Thyroid gland (tissue), 4 donors: ENCODE measurements at places on chromosomes 4 and X. TPM values are rescaled to one million over a fixed set of nuclear protein-coding genes. Genes with fewer than 3 reads are reported as not detected.

DNA sequence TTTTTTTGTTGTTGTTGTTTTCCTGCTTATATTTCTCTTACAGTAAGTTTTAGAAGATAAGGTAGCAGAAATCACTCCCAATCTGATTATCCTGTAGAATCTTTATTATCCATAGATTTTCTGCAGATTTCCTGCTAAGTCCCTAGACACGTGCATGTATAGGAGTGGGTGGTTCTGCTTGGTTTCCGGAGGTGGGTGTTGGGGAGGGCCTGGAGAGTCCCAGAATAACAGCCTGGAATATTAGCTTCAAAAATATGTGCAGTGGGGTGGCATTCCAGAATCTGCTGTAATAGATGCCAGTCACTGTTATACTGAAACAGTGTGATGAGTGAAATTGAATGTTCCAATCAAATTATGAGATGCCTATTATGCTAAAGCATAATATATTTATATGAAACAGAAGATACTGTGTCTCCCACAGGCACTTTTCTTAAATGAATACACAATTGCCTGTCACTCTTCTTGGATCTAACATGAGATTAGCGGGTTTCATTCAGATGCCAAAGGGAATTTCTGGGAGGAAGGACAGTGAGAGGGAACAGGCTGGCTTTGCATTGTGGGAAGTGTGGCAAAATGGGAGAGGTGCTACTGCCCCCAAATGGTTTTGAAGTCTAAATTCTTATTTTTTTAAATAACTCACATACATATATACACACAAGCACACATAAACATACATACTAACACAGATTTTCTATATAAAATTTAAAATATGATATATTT, 37.6 kb downstream of the C4orf50 start:
- no peak for DNase-seq

DNA sequence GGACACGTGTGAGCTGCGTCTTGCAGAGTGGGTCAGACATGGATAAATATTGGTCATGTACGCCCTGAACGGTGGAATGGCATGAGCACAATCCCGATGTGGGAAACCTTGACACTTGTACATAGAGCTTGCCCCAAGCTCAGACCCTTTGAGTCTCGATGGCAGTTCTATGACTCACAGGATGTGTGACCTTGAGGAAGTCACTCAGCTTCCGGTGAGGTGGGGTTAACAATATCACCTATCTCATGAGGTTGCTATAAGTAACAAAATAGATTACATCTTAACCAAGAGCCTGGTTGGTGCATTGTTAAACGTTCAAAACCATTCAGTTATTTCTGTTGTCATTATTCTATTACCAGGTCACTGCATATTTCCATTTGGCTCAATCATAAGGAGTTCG, 109.1 kb upstream of the TBL1X start:
- DNase-seq: no peak

- no peak for DNase-seq
Observed at GRCh38 chr4:84915396-84915780, 51.1 kb downstream of the WDFY3 start.

GRCh38 chrX:78693012-78693411, 33.9 kb upstream of the RTL3 start:
- no peak for DNase-seq

DNA sequence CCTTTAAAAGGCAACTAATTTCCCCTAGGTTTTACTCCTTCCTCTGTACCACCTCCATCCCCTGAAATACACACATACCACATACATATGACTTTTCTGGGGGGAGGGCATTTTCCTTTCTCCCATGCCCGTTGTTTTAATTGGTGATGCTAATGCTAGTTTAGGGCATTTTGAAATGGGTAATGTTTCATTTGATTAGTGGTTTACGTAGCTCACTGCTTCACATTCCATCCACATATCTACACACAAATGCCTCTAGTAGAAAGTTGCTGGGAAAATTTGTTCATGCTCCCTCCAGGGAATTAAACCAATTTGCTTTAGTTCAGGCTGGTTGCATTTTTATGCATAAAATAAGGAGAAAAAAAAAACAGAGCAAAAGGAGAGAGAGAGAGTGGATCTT, 231.2 kb downstream of the FRAS1 start:
- DNase-seq: no peak

PCDH18 gene
- total RNA-seq: 17.5 TPM

MAGEA2B gene
- total RNA-seq: not detected
